ENCODE measurements at places on chromosomes 4 and X.

- no peak for DNase-seq
Observed at GRCh38 chr4:153530284-153530999, 64.3 kb downstream of the TMEM131L start.

GRCh38 chrX:39753293-39753996, 344.3 kb downstream of the BCOR start:
- DNase-seq: peak; percentile 46

DNA sequence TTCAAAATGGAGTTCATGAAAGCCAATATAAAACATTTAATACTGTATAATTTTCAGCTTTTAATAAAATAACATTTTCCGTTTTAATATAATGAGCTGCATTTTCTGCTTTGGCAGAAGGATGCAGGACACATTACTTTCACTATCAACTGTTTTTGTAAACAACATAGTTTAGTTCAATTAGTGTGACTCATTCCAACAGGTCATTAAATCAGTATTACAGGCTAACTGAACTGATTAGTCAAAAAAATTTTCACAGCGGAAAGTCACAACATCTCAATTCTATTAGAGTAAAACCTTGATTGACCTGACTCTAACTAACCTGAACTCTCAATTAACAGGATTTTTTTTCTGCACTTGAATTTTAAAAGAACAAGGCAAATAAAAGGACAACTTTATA, 151.2 kb upstream of the AMOT start:
- no peak for DNase-seq

GRCh38 chr4:84263415-84263814, 235.7 kb downstream of the NKX6-1 start:
- no peak for DNase-seq

DNA sequence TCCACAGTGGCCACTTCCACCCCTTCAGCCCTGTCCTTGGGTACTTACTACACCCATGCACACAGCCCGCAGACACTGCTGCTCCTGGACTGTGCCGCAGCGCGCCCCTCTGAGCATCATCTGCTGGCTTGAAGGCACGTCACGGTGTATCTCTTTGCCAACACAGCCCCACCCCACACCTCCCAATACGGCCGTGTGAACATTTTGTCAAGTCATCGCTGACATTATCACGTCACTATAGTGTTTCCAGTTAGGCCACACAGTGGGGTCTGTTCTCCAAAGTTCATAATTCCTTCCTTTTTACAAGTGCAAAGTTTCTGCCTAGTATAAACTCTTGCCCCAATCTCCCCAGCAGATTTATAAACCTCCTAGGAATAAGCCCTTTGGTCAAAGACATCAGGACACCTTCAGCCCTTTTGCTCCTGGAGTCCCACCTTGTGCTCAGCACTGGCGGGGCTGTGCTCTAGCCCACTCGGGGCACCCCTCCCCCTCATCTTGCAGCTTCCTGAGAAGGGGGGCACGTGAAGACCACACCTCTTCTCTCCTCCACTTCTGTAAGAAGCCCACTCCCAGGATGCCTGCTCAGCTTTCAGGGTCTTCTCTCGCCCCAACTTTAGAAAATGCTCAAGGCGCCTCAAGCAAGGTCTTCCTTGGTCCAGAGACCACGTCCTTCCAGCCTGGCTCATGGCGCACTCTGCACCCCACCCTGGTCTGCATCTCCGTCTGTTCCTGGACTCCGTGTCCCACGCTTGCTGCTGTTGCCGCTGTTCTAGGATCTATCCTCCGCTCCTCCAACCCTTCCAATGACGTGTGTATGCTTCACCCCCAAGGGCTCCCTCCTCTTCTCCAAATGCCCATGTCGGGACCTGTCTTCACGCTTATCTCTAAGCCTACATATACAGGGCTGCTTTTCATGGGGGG, 7.2 kb downstream of the FAM53A start:
- DNase-seq: no peak

DNA sequence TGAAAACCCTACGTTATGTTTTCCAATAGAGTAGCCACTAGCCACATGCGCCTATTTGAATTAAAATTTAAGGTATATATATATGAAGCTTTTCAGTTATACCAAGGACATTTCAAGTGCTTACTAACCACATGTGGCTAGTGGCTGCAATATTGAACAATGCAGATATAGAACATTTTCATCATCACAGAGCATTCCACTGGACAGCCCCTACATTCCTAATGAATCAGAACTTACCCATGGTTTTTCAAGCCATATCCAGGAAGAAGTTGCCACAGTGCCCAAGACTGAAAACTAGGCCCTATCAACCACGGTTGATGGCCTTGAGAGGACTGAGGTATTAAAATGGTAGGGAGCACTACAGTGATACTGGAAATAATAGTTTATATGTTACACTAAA, 29.7 kb downstream of the NEK1 start:
- no peak for DNase-seq

- DNase-seq: no peak
Observed at GRCh38 chrX:96837808-96838207, 45.9 kb upstream of the RPA4 start.

DNA sequence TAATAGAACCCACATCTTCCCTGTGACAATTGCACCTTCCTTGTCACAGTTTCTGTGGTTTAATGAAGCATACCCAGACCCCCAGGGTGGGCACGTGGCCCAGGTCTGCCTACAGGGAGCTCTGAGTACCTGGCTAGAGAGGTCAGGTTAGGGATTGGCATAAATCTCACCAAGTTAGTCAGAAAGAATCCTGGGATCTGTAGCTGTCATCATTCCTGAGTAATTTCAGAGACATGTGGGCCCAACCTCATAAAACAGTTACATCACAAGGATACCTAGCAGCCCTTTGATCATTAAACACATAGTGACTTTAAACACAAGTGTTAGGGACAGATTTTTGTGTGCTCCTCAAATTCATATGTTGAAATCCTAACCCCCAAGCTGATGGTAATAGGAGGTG, 123.0 kb downstream of the KDR start:
- no peak for DNase-seq

DNA sequence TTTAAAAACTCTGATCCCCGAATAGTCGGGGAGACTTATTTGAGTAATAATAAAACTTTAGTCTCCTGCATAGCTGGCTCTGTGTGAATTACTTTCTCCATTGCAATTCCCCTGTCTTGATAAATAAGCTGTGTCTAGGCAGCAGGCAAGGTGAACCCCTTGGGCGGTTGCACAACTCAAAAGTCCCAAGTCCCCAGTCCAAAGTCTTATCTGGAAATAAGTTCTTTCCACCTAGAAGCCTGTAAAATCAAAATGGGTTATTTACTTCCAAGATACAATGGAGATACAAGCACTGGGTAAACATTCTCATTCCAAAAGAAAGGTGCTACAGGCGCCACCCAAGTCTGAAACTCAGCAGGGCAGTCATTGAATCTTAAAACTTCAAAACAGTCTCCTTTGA, 10.1 kb upstream of the PNMA5 start:
- DNase-seq: no peak

- no peak for DNase-seq
Observed at GRCh38 chr4:2869659-2870058, 26.0 kb downstream of the ADD1 start.

DNA sequence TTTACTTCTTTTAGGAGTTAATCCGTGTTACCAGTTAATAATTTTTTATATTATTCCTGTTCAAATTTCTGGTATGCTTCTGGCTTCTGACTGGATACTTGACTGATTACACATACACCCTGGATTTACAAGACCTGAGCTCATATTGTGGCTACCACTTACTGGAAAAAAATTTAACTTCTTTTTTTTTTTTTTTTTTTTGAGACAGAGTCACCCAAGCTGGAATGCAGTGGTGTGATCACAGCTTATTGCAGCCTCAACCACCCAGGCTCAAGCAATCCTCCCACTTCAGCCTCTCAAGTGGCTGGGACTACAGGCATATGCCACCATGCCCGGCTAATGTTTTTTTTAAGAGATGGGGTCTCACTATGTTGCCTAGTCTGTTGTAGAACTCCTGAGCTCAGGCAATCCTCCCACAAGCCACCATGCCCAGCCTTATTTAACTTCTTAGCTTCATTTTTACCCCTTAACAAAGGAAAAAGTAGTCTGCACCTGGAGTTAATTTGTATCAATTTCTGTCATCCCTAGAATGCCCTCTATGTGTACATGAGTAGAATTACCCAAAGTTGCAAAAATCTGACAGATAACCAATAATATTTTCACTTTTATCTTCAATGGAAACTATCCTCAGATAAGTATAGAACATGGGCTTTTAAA, 50.3 kb downstream of the TMEM165 start:
- no peak for DNase-seq

DNA sequence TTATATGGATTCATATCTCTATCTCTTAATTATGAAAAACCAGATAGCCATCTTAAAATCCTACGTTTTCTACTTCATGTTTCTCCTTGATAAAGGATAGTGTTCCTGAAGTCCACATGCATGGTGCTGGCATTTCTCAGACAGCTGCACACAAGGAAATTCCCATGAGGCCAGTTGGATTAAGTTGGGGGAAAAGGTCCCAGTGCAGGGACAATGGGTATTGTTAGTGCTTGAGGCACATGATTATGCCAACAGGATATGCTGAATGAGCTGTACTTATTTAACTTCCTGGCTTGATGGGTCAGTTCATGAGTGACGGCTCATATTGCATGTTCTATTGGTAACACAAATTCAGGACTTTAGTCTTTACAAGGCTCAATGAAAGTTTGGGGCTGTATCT, 913.9 kb upstream of the NDST4 start:
- DNase-seq: no peak

DNA sequence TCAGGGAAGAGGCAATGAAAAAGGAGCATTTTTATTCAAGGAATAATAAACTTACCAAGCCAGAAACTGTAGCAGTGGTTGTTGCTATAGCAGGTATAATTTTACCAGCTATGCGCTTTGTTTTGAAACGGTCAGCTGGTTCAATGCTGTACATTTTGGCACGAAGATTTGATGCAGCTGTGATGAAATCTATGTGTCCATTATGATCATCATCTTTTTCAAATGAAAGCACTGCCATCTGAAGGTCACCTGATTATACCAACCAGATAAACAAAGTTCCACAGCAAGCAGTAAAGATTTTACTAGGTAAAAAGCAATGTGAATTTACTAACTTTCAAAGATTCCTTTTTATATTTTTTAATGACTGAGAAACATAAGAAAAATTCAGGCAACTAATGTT, 66.4 kb downstream of the STAP1 start:
- DNase-seq: no peak

- DNase-seq: no peak
Observed at GRCh38 chrX:134075894-134076718, 90.7 kb upstream of the GPC3 start.

GRCh38 chr4:5370286-5370685, 319.0 kb downstream of the STK32B start:
- DNase-seq: no peak

DNA sequence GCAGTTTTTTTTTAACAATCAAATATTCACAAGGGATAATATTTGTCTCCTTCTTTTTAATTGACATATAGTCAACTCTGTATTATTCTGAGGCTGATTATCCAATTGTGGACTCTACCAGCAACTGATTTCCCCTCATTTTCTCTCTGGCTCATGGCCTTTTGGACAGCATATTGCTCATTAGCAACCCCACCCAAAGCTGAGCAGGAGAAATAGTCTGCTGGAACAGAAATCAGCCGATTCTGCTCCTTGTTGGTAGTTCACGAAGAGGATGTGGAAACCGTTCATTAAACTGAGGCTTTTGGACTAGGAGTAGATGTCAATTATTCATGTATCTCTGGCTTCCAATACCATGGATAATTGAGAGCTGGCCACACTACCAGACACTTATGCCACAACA, 428.4 kb upstream of the INTU start:
- no peak for DNase-seq

GRCh38 chr4:143358923-143359643, 22.4 kb downstream of the GAB1 start:
- no peak for DNase-seq

- DNase-seq: no peak
Observed at GRCh38 chrX:39996536-39996935, 101.2 kb downstream of the BCOR start.

DNA sequence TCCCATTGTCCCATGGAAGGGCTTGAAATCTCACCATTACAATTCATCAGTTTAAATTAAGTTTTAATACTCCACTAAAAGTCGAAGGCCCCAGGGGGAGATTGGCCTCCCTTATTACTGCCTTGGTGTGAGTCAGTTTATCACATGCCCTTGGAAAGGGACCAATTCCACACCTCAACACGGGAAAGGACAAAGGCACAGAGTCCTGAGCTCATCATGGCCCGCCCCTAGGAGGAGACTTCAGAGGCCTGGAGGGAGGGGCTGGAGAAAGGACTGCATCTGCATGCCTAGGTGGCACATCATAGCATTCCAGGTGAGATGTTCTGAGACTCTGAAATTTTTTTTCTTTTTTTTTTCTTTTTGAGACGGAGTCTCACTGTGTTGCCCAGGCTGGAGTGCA, 2.8 kb upstream of the SEL1L3 start:
- no peak for DNase-seq

DNA sequence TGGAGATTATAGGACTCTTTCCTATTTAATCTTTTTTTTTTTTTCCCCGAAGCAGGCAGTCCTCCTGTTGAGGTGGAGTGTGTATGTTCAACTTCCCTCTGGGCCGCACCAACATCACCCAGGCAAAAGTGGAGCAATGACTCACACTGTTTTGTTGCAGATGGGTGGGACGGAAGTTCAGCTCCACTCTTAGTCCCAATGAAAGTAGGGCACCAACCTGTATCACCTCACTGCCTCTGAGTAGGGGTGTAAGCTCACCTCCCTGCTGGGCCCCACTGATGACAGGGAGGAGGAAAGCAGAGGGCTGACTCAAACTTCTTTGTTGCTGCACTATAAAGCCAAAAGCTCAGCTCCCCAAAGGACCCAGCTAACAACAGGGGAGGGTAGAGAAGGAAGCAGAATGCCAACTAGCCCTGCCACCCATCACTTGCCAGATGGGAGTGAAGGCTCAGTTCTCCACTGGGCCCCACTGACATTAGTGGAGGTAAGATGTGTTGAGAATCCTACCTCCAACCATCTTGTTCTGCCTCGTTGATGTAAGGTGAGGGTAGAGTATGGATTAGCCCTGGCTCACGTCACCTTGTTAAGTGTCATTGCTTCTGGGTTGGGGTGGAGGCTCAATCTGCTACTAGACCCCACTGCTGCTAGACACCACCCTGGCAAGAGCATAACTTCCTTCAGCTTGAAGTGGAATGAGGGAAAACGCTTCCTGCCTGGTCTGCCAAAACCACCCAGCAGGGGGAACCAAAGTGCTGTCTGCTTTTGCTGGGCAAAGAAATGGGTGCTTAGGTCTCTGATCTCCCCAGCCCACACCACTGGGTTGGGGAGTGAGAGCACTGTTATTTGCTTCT, 14.1 kb downstream of the RPS6KA3 start:
- peak; percentile 3 for DNase-seq

GRCh38 chrX:72305286-72306084, at the start of gene CITED1:
Gene CITED1, minus strand, starts transcription at chrX:72305914. Its CDS starts 3,045 bp downstream, at chrX:72302869.
- peak; percentile 7 for DNase-seq

DNA sequence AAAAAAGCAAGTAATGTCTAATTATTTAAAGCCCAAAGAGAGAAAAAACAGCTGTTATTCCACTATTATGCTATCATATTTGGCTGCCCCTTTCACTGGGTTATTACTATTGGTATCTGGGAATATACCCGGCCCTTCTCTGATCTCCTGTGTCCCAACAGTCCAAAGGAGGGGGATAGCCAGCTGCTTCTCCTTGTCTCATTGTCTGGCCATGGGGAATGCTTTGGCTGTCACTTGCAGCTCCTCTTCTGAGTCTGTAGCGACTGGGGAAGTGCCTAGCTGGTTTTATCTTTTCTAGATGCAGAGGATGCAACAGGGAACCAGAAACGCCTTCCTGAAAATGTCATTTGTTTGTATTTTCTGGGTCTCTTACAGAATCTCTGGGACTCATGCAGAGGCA, 33.9 kb downstream of the MGARP start:
- DNase-seq: no peak
